ENCODE measurements at places on chromosomes 7 and 10. TPM values are rescaled to one million over a fixed set of nuclear protein-coding genes. Genes with fewer than 3 reads are reported as not detected.

Gene MEIG1
- 2.5 TPM for total RNA-seq

Gene ATOH7
- 0.26 TPM for total RNA-seq

Gene PNLIPRP3
- total RNA-seq, result not detected

Gene TEX47
- not detected for total RNA-seq

Gene RTKN2
- 0.58 TPM for total RNA-seq

Gene TMEM229A
- total RNA-seq, result not detected

Gene GJD4
- total RNA-seq, result not detected

Gene COL17A1
- 2.1 TPM for total RNA-seq

Gene PURB
- 6.1 TPM for total RNA-seq

Gene CDNF
- total RNA-seq, result 1.1 TPM

Gene EIF5AL1
- 3.1 TPM for total RNA-seq

Gene CPEB3
- 0.16 TPM for total RNA-seq
